Cardiac fibroblast (primary cell): ENCODE measurements at places on chromosomes 11 and 22.

GRCh38 chr11:45994371-45995341, 72.2 kb downstream of the LARGE2 start:
- DNase-seq: peak; percentile 23

GRCh38 chr11:115893461-115894099, 389.4 kb upstream of the CADM1 start:
- DNase-seq: no peak

GRCh38 chr11:74449369-74449931, 17.9 kb downstream of the KCNE3 start:
- DNase-seq: peak; percentile 92

DNA sequence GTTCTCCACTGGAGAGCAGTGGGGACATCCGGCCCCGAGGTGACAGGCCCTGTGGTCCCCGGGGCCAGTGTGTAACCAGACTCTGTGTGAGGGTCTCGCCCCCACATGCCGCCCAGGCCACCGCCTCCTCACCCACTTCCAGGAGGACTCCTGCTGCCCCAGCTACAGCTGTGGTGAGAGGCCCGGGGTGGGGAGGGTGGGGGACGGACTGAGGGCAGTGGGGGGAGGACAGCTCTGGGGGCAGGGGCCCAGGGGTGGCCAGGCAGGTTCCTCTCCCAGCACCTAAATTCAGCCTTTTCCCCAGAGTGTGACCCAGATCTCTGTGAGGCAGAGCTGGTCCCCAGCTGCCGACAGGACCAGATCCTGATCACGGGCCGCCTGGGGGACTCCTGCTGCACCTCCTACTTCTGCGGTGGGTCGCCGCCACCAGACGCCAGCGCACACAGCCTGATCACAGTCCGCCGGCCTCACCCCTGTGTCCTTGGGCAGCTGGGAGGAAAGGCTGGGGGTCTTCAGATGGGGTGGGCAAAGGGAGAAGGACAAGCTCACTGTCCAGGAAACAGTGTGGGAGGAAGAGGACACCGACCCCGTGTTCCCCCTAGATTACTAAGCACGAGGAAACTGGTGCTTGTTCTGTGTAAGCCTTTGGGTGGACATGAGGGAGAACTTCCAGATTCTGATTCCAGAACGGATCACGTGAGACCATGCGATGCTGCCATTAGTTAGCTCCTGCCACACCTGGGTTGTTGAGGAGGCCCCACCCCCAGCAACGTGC, 84.4 kb upstream of the MYOD1 start:
- DNase-seq: no peak

DNA sequence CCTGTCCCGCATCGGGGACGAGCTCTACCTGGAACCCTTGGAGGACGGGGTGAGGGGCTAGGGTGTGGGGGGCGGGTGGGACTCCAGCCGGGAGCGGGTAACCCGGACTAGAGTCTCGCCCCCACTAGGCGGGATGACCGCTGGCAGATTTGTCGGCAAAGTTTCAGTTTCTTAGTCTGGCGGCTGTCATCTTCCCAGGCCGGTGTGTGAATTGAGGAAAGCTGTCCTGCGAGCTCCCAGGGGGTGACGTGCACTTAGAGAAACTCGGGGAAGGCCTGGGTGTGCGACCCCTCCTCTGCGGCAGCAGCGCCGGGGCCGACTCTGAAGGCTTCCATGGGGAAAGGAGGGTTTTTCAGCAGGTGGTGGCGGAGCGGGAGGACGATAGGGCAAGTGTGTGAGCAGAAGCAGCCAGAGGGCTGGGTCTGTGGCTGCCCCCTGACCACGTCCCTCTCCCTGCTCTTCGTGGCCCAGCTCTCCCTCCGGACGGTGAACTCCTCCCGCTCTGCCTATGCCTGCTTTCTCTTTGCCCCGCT, 463 bp downstream of the RAD9A start:
- DNase-seq: no peak

- no peak for DNase-seq
Measured at GRCh38 chr11:115385226-115385625, 119.0 kb downstream of the CADM1 start.
